ENCODE measurements at places on chromosomes 6 and 20.
A peak's percentile ranks its signal among the peaks of the same experiment; 100 is the strongest.

- DNase-seq = peak; percentile 59
Measured at GRCh38 chr6:13402711-13403110, 74.4 kb upstream of the TBC1D7 start.

DNA sequence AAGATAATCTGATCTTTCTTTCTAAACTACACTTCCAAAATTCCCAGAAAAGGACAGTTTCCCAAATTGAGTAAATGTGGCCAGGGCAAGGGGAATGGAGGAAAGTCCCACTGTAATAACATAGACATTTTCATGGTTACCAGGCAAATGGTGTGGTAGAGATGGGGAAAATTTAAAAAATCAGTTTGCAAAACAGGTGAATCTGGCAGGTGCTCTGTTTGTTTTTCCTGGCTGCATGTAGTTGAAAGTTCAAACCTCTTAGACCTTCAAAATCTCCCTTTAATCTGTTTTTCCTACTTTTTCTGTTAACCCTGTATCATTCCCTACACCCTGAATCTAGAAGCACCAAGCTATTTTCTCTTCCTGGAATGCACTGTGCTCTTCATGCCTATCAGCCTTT lies 2.0 kb upstream of the BCKDHB start:
- no peak for DNase-seq

- no peak for DNase-seq
Measured at GRCh38 chr6:80020381-80021120, 16.1 kb downstream of the TTK start.

- no peak for DNase-seq
Measured at GRCh38 chr20:4873396-4873795, 127.9 kb downstream of the SLC23A2 start.

GRCh38 chr6:6090861-6091607 lies 84.3 kb upstream of the NRN1 start:
- DNase-seq = no peak

GRCh38 chr6:31354864-31355582 lies 2.0 kb downstream of the HLA-B start:
- no peak for DNase-seq

DNA sequence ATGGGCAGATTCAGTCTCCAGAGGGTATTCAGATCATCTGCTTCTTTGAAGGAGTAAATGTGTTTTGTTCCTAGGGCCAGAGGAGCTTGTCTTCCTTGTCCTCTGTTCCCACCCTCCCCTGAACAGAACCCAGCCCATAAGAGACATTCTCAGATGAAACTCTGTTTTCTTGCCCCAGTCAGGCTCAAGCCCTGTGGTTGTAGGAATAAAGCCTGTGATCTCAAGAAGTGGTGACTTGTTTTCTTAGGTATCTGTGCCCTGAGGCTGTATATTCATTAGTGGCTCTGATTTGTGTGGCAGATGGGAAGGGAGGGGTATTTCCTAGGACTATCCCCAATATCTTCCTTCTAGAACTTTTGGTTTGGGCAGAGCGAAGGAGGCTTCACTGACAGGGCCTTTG lies 27.9 kb downstream of the GSS start:
- peak; percentile 95 for DNase-seq

GRCh38 chr6:107173779-107174178 lies 58.5 kb upstream of the BEND3 start:
- peak; percentile 18 for DNase-seq

- no peak for DNase-seq
Measured at GRCh38 chr20:14062171-14062570, 66.9 kb downstream of the MACROD2 start.

DNA sequence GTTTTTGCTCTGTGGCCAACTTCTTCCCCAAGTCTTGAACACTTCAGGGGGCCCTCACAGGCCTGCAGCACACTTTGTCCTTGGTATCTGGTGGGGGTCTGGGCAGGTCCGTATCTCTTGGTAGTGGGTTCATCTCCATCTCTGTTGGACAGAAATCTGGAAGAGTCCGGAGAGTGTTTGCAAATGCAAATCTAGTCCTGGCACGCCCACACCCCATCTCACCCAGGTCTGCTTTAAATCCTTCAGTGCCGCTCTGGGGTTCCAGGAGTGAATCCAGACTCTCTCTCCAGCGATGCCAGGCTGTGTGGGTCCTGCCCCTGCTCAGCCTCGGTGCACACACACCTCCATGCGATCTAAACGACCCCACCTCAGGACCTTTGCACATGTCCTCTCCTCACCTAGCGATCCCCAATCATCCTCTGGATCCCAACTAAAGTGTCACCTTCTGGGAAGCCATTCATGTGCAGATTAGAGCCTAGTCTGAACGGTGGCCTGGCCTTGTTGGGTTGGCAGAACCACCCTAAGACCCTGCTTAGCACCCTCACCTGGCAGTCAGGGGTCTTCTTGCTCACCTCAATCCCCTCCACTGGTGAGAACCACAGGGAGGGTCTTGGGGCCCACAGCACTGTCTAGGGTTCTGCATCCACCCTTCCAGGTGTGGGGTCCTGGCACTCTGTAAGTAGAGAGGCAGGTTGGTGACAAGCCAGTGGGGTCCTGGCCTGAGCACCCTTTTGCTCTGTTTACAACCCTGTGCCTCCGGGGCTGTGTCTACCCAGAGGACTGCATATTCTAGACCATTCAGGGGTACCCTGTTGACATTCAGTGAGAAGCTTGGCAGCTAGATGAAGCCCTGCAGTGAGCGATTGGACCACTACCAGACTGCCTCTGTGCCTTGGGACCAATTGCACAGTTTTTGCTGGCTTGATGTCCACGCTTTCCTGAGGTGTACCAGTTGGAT lies 100.8 kb downstream of the SYCP2 start:
- no peak for DNase-seq

DNA sequence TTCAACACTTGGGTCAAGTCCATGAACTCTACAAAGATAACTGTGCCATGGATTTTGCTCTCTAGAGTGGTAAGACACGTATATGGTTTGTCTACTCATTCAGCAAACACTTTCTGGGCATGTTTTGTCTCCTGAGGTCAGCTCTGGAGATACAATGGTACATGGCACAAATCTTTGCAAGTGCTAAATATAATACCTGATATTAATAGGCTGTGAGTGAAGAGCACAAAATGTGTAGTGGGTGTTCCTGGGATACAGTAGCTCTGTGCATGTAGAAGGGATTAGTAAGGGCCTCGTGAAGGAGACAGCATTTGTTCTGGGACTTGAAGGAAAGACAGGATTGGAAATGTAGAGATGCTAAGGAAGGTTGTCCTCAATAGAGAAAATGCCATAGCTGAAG lies 360.9 kb downstream of the BCKDHB start:
- no peak for DNase-seq

DNA sequence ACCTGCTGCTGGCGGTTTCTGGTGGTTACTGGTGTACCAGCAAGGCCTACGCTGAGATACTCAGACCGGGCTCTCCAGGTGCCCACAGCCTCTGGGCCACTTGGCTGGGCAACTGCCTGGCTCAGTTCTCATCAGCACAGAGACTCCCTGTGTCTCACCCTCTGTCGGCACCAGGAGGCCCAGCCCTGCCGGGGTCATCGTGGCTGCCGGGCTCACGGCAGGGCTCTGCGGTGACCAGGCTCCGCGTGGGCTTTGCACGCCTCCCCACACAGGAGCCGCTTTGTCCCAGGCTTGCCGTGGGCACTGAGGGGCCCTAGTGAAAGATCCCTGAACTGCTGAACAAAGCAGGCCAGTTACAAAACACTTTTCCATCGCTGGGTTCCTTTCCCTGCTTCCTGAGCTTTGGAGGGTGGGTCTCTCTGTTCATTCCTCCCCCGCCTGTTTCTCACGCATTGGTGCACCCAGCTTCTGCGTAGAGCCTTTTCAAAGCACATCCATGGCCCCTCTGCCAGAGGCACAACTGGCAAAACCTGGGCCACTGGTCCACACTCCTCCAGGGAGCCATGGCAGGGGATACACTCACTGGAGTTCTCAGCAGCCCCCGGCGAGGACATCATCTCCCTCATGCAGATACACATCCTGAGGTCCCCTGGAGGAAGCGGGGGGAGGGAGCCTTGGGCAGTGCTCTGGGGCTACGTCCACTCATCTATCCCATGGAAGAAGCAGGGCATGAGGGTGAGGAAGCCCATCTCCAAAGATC lies 117.0 kb downstream of the NFATC2 start:
- DNase-seq = no peak

DNA sequence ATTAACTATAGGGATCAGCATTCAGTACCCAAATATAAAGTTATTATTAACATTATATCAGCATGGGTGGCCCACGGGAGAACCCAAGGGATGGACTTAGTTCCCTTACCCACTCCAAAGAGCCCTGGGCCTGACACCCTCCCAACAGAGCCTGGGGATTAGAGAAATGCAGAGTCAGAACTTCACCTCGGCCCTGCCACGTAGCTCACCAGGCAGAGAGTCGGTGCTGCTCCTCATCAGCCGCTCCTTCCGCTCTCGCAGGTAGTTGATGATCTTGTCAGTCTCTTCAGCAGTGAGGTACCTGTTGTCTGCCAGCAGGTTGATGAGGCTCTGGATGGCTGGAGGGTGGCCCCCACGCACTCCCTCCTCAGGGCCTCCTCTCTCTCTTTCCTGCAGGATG lies 26.6 kb downstream of the NCOA5 start:
- DNase-seq = no peak

DNA sequence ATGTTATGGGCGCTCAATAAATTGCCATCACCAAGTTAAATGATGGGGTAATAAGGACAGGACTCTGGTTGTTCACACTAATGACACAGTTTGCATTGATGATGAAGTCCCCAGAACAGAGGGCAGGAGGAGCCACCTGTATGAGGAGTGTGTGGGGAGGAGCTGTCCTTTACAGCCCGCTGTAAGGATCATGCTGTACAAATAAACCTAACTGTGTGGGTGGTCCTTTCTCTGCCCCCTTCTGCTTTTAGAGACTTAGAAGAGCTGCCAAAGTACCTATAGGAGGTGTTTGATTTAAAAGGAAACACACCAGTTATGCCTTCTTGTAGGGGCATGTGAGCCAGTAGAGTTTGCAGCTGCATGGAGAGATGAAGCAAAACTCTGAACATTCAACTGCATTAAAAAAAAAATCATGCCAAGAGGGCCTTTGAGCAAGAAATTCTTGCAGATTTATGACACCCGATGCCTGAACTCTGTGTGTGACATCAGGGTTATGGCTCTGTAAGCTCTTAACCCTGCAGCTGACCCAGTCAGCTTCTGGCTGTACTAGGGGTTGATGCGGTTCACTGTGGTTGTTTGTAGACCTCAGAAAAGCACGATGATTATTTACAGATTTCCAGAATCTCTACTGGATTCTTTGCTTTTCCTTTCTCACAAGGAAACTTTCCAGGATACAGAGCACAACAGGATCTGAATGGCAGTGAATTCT lies 67.4 kb downstream of the UST start:
- no peak for DNase-seq
